ENCODE measurements at places on chromosomes 16 and 17. TPM values are rescaled to one million over a fixed set of nuclear protein-coding genes. Genes with fewer than 3 reads are reported as not detected.

The TMEM235 gene
- not detected for total RNA-seq

The RND2 gene
- total RNA-seq = 4.7 TPM

The APOBR gene
- 0.37 TPM for total RNA-seq

The C16orf87 gene
- 15.3 TPM for total RNA-seq

DNA sequence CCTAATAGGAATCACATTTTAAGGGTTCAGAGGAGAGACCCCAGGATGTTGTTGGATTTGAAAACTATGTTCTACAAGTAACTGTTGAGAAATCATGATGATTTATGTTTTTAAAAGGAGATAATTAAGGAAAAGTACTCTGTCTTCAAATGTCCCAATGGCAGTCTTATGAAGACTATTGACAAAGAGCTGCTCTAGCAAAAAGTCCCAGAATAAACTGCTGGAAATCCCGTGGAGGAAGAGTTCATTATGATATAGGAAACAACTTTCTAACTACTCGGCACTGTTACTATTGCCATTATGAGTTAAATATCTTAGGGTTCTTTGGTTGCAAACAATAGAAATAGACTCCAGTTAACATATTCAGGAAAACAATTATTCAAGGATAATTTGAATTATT, 65.6 kb upstream of the GAS7 start:
- no peak for DNase-seq

DNA sequence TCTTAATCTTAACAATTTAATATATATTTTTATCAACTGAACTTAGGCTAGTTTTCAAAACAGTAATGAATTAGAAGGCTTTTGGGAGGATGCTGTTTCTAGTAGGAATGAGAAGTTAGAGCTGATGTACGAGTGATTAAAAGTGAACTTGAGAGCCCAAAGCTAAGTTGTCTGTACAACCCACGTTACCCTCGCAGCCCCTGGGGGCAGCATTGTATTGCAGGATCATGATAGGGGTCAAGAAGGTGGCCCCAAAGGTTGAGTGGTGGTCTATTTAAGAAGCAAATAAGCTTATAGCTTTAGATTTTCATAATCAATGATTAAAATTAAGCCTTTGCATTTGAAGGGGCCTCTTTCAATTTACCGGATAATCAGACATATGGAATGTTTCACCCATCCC, 33.7 kb upstream of the ALDH3A2 start:
- DNase-seq = no peak

- no peak for DNase-seq
Measured at GRCh38 chr16:58306327-58306726, 11.5 kb upstream of the PRSS54 start.

DNA sequence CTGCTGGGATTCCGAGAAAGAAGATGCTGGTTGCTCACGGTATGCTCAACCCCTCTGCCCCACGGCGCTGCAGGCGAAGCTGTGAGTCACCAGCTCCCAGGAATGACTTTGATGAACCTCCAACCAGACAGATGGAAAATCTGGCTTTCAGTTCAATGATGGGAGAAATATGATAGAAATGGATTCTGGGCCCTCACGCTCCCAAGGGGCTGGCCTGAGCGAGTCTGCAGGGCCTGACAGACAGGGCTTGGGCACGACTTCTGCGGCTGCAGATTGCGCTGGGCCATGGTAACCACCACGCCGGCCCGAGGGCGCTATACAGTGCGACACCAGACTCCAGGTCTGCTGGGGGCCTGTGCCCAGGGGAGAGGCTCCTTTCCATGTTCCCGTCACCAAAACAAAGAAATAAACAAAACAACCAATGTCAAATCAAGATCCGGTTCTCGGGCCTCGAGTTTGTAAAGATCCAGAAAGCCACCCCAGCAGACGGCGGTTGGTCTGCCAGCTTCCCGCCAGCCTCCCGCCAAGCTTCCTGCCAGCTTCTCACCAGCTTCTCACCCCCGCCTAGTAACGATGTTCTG, 11.1 kb upstream of the ABR start:
- no peak for DNase-seq

DNA sequence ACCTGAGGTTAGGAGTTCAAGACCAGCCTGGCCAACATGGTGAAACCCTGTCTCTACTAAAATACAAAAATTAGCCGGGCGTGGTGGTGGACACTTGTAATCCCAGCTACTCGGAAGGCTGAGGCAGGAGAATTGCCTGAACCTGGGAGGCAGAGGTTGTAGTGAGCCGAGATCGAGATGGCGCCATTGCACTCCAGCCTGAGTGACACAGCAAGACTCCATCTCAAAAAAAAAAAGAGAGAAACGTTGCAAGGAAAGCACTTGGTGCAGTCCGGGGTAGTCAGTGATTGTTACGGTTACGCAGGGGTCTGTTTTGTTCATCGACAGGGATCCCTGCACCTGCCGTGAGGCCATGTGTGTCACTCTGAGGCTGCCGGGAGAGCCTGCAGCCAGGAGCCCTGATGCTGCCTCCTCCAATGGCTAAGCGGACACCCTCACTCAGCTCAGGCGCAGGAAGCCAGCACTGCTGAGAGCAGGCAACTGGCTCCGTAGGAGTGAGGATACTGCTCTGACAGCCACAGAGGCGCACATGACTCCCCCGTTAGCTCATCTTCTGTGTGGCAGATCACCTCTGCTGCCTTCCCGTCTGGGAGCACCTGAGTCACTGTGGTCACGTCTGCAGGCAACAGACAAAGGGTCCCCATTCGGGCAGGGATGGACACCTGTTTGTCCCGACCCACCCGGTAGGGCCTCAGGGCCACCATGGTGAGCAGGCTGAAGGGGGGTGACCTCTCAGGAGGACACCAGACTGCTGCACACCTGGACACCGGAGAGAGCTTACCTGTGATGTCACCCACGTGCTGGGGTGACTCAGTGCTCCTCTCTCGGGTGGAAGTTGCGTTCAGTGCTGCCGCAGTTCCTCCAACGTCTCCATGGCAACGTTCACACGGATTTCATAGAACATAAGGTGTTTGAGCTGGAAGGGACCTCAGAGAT, 5.2 kb upstream of the RAB26 start:
- DNase-seq = no peak

- DNase-seq = no peak
Measured at GRCh38 chr17:27378482-27379175, 77.6 kb upstream of the KSR1 start.

DNA sequence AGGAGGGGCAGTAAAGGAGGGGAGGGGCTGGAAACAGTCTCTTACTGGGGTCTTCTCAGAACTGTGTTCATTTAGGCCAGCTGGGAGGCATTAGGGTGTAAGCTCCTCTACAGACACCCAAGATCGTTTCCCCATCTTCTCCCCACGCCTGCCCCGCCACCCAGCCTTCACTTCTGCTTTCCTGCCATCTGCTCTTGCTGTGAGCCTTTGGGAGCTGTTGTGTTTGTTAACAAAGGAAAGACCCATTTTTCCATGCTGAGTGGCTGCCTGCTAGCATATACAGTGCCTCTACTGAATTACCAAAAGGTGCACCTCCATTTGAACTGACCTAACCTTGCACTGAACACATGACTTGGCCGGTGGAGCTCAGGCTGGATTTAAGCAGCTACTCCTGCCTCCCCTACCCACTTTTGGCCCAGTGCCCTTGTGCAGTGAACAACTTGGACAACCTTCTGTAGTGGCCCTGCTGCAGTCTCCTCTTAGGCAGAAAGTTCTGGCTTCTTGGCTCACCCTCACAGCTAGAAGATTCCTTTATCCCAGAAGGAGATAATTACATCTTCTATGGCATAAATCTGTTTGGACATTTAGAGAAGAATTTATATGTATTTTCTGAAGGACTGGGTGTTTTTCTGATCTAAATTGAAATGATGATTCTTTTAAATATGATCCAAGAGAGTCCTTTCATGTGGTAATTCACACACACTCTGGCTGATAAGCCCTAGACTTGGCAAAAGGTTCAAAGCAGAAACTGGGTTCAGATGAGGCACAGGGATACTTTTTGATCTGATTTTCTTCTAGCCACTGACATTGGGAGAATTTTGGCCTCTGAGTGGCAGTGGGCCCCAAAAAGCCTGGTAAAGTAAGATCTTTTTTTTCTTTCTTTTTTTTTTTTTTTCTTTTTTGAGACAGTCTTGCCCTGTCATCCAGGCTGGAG, 81.9 kb upstream of the HNF1B start:
- DNase-seq = peak; percentile 19

GRCh38 chr17:30366536-30366935, 12.2 kb upstream of the CPD start:
- DNase-seq = no peak

GRCh38 chr17:58232707-58233156, 5.7 kb upstream of the LPO start:
- DNase-seq = no peak

- DNase-seq = peak; percentile 82
Measured at GRCh38 chr16:85750827-85751697, at the start of gene C16orf74. Gene C16orf74 (minus strand): TSS chr16:85751096. CDS start chr16:85735217, 15,879 bp downstream.

DNA sequence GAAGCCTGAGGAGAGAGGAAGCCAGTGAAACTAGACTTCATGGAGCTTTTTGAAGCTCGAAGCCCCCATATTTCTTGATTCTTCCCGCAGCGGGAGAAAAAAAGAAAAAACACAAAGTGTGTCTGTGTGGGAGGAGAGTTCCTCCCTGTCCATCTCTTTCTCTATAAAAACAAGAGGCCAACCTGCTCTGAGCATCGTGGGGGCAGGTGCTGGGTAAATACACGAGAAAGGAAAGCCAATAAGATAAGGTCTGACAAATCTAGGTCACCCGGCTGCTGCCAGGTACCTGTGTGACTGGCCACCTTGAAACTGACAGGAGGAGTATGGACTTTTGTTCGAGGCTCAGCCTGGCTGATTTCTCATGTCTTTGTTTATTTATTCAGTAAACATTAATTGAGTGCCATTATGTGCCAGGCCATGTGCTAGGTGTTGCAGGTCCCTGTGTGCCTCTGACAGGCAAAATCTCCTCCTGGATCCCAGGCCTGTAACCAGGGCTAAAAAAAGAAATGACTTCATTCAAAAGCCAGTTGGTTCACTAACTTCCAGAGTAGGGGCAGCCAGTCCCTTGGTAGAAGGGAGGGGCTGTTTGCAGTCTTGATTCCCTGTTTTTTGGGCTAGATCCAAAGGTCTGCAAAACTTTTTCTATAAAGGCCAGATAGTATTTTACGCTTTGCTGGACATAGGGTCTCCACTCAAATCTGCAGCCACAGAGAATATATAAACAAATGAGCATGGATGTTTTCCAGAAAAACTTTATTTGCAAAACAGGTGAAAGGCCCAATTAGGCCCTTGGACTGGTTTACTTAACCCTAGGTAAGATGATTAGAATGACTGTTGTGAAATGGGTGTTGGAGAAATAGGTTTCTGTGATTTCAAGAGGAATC, 35.6 kb downstream of the YPEL2 start:
- peak; percentile 53 for DNase-seq

DNA sequence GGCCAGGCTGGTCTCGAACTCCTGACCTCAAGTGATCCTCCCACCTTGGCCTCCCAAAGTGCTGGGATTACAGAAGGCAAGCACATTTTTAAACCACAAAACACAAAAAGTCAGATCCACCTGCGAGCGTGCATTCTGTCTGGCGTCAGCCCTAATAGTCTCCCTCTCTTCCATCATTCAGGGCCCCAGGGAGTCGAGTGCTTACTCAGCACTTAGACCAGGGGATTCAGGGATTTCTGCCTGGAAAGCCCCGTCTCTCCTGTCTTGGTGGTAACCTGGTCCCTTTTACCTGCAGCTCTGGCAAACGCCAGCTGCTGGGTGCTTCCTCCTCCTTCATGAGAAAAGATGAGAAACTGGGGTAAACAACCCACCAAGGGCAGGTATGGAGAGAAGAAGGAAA, 443.1 kb downstream of the SOX9 start:
- DNase-seq = no peak

DNA sequence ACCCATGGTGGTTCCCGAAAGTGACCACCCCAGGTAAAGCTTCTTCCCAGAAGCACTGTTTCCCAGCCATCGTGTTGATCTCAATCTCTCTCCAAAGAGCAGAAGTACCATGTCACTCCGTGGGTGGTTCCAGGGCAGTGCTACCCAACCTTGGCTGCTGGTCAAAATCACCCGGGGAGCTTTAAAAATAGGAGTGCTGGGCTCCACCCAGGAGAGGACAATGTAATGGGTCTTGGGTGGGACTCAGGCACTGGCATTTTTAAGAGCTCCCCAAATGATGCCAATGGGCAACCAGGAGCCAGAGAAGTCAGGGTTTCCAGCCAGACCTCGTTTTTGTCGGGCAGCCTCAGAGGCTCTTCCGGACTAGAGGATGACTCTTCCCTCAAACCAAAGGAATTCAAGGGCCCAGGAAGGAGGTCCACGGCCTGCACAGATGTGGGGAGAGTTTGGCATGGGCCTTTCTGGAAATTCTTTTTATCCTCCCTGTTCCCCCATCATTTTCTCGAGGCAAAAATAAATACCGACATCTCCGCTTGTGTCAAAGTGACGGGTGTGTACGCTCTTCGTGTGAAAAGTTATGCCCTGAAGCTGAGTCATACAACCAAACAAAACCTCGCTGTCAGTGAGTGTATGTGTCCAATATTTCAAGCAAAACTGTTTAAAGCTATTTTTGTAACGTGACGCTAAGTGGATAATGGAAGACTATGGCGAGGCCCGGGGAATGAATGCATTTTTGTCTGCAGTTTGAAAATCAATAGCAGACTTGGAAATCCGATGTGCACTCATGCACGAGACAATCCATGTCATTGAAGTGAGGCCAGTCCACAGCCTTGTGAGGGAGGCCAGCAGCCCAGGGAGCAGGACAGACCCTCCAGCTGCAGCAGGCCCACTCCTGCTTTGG, 364.1 kb downstream of the FOXL1 start:
- DNase-seq = no peak

GRCh38 chr16:19997264-19997663, 76.4 kb downstream of the GPR139 start:
- no peak for DNase-seq

GRCh38 chr17:37247825-37248224, 128.0 kb upstream of the C17orf78 start:
- DNase-seq = no peak

GRCh38 chr16:24855678-24856077, 9.9 kb downstream of the SLC5A11 start:
- no peak for DNase-seq

- no peak for DNase-seq
Measured at GRCh38 chr17:44170135-44170498, 387 bp upstream of the ASB16 start.

DNA sequence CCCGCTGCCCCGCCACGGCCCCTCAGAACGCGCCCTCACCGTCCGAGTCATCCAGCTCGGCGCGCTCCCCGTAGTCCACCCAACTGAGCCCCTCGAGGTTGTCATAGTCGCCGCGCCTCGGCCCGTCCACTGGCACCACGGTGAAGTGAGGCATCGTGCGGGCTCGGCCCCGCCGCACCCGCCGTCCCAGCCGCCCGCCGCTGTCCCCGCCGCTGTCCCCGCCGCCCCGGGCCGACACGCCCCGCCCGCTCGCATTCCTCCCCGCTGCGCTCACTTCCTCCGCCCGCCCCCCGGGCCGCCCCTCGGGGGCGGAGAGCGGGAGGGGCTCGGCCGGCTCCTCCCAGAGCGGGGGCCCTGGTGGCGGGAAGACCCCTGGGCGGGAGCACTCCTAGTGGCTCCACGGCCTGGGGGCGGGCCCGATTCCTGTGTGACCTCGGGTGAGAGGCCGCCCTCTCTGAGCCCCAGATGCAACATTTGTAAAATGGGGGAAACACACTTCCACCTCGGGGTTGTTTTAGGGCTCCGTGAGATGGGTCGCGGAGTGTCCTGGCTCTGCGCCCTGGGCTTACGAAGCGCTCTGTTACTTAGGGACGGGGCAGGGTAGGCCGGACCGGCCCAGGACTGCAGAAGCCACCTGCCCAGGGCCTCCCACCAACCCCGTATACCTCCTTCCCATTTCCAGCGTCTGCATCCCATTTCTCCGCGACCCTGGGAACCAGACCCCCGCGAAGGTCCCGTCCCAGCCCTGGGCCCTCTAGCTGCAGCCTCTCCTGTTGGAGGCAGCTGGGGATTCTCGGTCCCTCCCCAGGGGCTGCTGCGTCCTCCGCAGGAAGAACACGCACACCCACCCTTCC, at the start of gene SLC12A4:
SLC12A4 (minus strand) TSS at position 238 of the 854 bp plus-strand sequence; CDS start at position 154, 84 bp downstream.
- peak; percentile 95 for DNase-seq
